ENCODE measurements at places on chromosomes 5 and 9. TPM values are rescaled to one million over a fixed set of nuclear protein-coding genes. Genes with fewer than 3 reads are reported as not detected.

DNA sequence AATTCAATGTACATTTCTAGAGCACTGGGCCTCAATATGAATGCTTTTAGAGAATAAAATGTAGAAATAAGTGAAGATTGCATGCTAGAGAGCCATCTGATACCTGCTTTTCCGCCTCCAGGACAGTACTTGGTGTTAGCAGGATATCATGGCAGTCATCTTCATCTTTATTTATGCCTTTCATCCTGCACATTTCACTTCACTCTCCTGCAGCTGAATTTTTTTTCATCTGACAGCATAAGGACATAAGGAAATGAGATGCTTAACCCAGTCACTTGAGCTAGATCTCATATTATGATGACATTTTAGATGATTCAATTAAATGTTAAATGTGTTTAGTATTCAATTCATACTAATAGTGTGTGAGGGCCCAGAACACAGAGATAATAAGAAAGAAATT lies 162.6 kb downstream of the PARP8 start:
- no peak for DNase-seq

DNA sequence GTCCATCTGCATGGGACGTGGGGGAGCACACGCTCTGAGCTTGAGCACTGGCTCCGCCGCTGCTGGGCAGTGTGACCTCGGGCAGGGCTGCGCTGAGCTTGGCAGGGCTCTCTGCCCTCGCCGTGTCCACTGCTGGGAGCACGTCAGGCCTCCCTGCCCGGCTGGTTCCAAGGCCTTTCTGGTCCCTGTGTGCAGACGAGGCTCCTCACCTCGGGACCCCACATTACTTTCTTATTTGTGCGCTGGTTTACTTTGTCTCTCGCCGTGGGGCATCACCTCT lies 43.9 kb downstream of the RXRA start:
- no peak for DNase-seq

Gene DOCK8
- 0.15 TPM for total RNA-seq

DNA sequence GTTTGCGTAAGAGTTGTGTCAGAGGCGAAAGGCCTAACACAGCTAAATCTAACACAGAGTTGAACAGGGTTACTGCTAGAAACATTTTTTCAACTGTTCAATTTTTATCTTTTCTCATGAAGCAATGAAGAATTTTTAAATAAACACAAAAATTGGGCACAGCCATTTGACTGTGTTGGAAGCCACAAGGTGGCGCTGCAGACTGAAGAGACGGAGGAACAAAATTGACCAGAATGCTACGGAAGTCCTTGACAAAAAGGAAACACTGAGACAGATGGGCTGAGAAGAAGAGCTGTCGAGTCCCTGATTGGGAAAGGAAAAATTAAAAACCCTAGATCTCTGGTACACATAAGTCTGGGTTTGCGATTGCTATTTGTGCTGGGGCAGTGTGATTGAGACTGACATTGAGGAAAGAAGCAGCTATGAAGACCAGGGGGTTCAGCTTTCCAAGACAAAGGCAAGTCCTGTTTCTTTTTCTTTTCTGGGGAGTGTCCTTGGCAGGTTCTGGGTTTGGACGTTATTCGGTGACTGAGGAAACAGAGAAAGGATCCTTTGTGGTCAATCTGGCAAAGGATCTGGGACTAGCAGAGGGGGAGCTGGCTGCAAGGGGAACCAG lies at the start of gene PCDHB9:
Gene PCDHB9, plus strand, starts transcription at position 265 of the 616 bp plus-strand sequence. Its CDS starts 158 bp downstream, at position 423.
- peak; percentile 46 for DNase-seq

Gene CD274
- total RNA-seq: 0.95 TPM

GRCh38 chr9:84851935-84852585 lies 182.5 kb downstream of the NTRK2 start:
- peak; percentile 91 for DNase-seq

Gene TAF11L10
- not detected for total RNA-seq

- DNase-seq: peak; percentile 36
Measured at GRCh38 chr5:159061179-159061796, 38.4 kb downstream of the EBF1 start.

Gene EDIL3
- 227 TPM for total RNA-seq

GRCh38 chr5:173718469-173718868 lies 102.0 kb upstream of the BOD1 start:
- DNase-seq: no peak

DNA sequence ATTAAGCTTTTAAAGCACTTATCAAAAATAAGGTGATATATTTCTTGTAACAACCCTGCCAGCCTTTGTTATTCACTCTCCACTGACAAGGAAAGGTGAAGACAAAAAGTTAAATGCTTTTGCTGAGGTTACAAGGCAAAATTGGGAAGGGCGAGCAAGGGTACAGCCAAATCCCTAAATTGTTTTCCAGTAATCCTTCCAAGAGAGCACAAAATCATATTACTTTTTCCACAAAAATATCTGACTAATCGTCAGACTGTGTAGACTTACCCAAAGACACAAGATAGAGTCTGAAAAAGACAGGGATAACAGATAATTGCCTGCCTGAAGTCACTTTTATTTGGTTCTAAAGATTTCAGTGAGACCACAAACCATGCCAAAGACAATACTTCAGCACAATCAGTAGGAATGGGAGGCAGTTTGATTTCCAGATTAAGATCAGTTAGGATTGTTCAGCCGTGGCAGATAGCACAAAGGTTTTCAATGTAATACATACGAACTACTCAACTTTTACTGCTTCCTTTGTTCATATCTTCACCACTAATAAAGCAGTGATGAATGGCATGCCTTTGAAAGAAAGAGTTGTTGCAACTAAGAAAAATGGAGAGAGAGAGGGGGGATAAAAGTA lies 383.8 kb upstream of the TUSC1 start:
- no peak for DNase-seq

GRCh38 chr5:158770506-158770905 lies 329.2 kb downstream of the EBF1 start:
- peak; percentile 14 for DNase-seq

DNA sequence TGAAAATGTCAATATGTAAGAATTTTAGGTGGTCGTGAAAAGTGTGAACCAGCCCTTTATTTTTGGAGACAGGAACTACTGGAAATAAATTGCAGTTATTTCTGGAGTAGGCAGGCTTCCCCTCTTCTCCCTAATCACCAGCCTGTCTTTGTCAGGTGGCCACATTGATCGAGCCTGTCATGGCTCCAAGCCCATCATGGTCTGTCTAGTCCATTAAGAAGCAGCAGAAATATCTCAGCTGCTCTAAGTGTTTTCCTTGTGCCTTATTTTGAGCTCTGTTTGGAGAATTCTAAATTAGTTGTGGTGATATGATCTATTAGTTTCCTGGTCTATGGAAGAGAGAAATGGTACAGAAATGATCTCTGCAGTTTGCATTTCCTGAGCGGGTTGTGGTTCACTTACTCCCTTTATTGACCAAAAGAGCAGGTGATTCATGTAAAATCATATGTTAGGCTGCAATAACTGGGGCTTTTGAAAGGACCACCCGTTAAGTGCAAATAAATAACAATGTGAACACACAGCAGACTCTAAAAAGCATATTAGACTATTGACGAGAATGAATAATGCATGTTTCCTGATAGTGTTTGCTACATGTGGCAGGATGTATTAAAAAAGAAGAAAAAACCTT lies 42.3 kb downstream of the BASP1 start:
- no peak for DNase-seq

- no peak for DNase-seq
Measured at GRCh38 chr5:148825716-148826052, 727 bp upstream of the ADRB2 start.

GRCh38 chr9:22060831-22061383 lies 51.8 kb upstream of the CDKN2B start:
- DNase-seq: no peak

DNA sequence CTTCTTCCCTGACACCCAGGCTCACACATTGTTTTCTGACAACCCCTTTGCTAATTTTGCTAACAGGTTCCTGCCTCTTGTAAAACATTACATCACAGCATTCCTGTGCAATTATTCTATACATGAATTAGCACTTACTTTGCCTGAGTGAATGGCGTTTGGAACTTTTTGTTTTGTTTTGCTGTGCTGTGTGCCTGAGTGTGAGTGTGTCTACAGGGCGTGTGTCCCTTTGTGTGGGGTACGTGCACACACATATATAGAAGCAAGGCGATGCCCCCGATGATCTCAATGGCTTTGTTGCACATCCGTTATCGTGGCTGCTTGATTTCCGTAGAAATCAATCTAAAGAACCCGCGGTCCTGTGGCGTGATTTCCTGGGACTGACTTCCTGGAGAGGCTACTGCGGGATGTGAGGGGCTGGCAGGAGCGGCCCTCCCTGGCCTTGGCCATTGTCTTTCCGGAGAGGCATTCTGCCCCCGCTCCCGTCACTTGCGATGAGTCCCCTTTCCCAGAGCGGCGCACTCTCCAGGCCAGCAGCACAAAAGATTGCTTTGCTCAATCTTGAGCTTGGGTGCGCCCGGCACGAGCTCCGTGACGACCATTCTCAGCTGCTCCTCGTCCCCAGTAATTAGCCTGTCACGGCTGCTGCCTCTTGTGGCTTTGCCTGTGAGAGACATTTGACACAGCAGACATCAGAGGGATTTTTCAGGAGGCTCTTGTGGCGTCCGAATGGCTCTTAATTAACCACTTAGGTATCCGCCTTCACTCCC lies 398.1 kb upstream of the IRX1 start:
- no peak for DNase-seq

GRCh38 chr5:136039202-136039601 lies 10.4 kb downstream of the TGFBI start:
- DNase-seq: no peak

Gene AJM1
- total RNA-seq: 0.21 TPM

Gene CFAP77
- not detected for total RNA-seq

GRCh38 chr9:33180526-33181184 lies 13.5 kb upstream of the B4GALT1 start:
- DNase-seq: no peak

Gene PTGDS
- not detected for total RNA-seq

DNA sequence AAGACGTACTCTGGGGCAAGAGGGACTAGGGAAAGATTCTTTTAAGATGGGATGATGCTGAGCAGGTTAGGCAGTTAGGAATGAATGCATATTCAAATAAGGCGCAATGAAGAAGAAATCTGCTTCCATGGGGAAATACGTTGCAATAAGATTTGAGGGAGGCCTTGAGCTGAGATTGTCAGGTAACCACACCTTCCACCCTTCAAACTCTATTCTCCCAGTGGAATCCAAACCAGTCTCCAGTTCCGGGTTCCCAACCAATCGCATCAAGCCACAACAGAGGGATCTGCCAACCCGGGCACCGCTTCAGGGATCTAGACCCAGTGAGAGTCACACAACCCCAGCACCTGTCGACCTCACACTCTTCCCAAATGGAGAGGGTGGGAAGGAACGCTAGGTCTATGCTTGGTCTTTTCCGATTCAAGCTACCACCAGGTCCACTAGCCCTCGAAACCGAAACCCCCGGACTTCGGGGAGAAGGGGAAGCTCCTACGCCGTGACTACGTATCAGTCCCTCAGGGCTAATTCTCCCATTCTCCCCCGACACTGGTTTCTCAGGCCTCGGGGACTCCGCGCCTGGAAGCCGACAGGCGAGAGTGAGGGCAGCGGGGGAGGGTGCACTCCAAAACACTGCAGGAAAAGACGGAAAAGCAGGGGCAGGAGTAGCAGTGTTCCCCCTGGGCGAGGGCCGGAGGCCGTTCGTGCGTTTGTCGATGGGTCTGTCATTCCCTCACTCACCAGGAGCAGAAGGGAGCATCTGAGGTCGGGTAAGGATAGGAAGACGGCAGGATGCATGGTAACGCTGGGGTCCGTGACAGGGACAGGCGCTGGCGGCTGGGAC lies 534 bp downstream of the ERP44 start:
- DNase-seq: peak; percentile 23

GRCh38 chr5:76196886-76197489 lies 113.8 kb downstream of the SV2C start:
- DNase-seq: no peak

DNA sequence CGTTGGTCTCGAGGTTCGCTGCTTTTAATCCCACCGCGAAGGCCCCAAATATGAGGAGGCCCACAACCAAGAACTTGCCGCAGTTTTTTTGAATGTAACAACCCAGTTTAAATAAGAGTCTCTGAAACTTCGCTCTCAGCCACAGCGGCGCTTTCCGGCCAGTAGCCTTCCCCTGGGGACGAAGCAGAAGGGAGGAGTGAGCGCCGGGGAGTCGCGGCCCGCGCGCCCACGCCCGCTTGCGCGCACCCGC lies 10.4 kb downstream of the PTCH1 start:
- DNase-seq: no peak
